SHP77 treated with DMSO at 0.1 percent for 48 hours (cell line): ENCODE measurements at places on chromosomes 1 and 21.

GRCh38 chr1:111221633-111222291 lies 5.8 kb upstream of the CHI3L2 start:
- no peak for DNase-seq

DNA sequence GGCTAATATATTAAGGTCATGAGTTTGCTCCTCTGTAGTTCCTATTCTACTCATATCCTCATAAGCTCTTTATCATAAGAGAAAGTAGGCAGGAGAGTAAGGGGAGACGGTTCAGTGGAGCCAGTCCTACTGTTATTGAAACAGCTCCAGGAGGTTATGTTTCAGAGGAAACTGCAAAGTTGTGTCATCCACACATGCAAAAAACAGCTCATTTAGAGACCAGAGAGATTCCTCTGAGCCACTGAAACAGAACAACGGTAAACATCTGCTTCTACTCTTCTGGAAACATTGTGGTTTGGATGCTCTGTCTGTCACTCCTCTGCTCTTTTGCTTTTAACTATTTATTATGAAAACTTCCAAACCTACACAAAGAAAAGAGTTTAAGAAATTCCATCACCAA lies 66.3 kb upstream of the PPP2R5A start:
- DNase-seq = no peak

- DNase-seq = no peak
These were observed 1470.7 kb upstream of the PRMT6 start for GRCh38 chr1:105585791-105586190.

DNA sequence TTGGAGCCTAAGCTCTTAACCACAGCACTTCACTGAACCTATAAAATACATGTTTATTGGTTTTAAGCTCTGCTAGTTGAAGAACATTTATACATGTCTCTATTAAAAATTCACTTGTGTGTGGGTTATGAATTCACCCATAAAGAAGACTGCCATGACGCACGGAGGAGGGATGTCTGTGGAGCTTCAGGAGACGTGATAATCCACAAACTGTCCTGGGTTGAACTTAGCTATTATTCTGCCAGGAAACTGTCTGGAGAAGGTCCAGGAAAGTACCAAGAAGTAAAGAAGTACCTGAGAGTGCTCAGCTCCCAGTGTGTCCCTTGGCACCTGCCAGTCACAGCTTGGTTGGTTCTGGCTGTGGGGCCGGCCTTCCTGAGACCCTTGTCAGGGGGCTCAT lies 56.3 kb downstream of the DDR2 start:
- no peak for DNase-seq

DNA sequence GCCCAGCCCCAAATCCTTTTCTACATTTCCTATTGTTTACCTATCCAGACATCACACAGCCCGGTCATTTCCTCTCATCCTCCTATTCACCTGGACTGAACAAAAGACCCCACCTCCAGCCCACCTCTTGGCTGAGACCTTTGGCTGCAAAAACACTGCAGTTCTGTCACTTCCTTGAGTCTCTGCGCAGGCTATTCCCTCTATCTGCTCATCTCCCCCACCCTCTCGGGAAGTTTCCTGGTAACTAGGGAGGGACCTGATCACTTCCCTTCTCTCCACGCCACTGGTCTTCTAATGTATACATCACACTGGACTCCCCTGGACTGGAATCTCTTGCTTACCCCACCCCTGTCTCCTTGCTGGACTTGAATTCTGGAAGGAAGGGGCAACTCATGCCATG lies 5.3 kb downstream of the HTR1D start:
- DNase-seq = no peak

GRCh38 chr1:56645677-56646305 lies 677 bp downstream of the PRKAA2 start:
- no peak for DNase-seq

- DNase-seq = peak; percentile 50
These were observed 28.3 kb upstream of the RAB3GAP2 start for GRCh38 chr1:220300442-220301121.

DNA sequence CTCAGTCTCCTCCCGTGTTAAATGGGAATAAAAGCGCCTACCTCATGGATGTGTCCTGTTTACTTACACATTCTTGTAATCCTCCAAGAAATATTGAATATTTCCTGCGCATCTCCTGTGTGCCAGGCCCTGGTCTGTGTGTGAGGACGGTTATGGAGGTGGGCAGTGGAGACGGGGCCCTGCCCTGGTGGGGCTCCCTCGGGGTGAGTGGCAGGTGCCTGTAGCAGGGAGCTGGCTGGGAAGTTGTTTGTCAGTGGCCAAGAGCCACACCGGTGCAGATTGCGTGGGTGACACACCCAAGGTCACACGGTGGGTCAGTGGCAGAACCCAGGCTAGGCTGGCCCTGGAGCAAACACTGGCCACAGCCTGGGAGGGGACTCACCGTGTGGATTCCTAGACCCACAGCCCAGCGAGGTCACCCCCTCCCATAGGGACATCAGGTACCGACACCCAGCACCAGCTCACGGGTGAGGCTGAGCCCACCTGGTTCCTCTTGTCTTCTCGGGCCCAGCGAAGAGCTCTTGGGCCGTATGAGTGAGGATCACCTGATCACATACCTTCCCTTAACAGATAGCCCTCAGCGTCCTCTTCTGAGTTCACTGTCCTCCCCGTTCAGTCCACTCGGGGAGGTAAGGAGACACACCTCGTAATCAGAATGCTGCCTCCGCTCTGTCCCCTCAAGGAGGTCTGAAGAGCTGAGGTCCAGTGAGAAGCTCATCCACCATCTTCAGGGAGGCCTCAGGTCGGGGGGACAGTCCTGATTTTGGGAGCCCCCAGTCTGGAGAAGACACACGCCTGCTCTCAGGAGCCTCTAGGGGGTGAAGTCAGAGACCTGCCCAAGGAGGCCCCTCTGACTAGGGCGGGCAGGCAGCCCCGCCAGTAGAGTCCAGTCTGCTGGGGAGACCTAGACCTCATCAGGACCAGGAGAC lies 349.6 kb downstream of the MATN1 start:
- DNase-seq = no peak

DNA sequence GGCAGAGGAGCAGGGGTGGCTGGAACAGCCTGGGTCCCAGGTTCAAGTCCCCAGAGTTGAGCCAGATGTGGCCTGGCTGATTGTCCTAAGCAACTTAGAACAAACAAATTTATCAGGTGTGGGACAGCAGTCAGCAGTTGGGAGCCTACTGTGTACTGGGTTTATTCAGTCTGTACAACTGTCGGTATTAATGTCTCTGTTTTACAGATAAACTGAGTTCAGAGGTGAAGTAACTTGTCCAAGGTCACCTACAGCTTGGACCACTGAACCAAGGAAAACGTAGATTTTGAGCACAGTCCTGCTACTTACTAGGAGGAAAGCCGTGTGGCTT lies 14.6 kb upstream of the TRIM63 start:
- DNase-seq = no peak

GRCh38 chr1:31696242-31696641 lies 7.6 kb downstream of the COL16A1 start:
- DNase-seq = no peak

DNA sequence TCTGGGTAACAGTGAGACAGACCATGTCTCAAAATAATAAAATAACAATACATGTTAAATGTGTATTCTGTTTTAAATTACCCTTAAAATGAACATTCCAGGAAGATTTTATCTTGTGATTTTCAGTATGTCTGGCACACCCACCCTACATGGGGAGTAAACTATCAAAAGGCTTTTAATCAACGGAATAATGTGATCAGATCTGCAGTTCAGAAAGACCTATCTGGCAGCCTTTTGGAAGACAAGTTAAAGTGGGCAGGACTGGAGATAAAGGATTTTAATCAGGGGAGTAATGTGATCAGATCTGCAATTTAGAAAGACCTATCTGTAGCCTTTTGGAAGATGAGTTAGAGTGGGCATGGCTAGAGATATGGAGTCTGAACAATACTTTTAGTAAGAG lies 10.1 kb downstream of the MED8 start:
- no peak for DNase-seq

GRCh38 chr21:34612557-34612956 lies 2.4 kb downstream of the RCAN1 start:
- DNase-seq = no peak

DNA sequence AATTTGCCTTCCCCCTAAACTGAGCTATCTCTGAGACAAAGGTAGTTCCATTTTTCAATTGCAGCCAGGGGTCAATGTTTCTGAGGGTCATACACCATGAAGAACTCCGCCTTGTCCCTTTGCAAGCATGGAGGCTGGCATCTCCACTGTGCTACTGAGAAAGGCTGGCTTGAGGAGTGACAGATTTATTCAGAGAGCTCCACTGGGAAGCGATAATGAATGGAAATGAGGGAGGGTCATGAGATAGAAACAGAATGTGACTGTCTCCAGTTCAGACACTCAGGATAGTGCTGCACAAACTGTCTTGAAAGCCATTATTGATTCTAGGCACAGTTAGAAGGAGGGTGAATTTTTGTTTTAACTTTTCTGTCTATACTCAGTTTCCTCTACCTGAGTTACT lies 197.5 kb downstream of the ZNF326 start:
- DNase-seq = no peak
